ENCODE measurements at places on chromosomes 13 and 19.

GRCh38 chr13:32904266-32904665 lies 112.0 kb upstream of the KL start:
- DNase-seq: peak; percentile 47

DNA sequence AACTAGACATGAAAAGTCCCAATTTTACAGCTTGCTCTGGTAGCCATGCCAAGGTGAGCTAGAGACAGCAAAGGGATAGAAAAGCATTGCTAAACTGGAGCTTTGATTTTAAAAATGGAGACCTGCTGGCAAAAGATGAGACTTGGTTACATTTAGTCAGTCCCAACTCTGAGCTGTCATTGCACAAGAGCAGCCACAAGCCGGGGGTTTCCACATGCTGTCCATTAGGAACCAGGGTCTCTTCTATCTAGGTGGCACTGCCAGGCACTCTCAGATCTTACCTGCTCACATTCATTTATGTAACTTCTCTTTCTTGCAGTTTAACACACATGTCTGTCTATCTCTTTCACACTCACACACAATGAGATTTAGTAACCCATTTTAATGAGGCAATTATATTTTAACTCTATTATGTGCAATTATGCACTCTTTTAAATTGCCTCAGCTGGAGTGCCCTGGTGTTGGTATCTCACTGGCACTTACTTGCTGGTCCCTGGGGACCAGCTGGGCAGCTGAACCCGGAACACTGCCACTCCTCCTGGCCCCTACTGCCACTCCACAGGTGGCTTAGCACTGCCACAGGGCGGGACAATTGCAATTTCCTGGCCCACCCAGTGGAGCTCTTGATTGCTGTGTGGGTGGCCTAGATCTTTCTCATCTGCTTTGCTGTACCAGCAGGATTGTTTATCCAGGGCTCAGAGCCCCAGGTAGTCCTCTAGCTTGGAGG lies 112.5 kb downstream of the COG6 start:
- DNase-seq: no peak

DNA sequence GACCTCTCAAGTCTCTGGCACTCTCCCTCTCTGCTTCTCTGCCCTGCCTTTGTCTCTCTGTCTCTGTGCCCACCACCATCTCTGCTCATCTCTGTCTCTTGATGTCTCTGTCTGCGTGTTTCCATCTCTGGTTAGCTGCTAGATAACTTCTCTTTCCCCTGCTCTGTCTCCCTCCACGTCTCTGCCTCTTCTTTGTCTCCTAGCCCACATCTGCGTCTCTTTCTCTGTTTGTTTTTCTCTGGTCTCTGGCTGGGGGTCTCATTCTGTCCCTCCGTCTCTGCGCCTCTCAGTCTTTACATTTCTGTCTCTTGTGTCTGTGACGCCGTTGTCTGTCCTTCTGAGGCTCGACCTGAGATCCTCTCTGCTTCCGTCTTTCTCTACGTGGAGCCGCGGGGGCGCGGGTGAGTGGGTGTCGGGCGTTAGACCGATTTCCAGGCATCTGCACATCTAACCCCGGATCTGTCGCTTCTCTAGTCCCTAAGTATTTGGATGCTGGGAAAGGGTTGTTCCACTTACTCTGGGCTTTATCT lies 386 bp downstream of the GIPR start:
- no peak for DNase-seq

GRCh38 chr13:98821372-98822224 lies 69.1 kb upstream of the SLC15A1 start:
- DNase-seq: peak; percentile 94

DNA sequence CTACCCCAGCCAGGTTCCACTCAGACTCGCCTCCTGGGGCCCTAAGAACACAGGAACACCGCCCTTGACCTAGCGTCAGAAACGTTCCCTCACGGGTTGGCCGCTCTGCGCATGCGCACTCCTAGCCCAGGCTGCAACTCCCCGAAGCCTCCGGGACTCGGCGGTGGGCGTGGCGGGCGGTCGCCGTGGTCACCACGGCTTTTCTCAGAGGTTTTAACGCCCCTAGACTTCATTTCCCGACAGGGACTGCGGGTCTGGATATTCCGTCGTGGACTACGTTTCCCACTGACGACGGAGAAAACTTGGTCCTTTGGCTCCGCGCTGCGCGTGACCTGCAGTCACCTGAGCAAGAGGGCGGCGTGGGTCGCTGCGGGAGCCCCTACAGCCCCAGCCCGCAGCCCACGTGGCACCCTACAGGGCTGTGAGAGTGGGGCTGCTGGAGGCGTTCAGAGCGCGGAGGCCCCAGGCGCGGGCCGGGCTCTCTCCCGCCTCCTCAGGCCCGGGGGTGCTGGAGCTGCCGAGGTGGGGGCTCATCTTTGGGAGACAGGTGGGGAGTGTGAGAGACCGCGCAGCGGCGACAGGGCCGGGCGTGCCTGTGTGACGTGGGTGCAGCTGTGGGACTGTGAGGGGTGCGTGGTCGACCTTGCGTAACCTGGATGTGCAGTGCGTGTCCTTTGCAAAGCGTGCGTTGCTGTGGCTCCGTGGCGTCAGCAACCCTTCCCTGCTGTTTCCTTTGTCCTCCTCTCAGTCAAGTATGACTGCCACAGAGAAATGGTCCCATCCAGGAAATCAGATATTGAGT lies 38.0 kb upstream of the ZNF573 start:
- peak; percentile 14 for DNase-seq

GRCh38 chr13:111911121-111911720 lies 155.7 kb upstream of the SOX1 start:
- no peak for DNase-seq

Measured in fibroblast of the aortic adventitia (primary cell).